Osteocyte (in vitro differentiated cells): ENCODE measurements at places on chromosomes 1 and 21.

DNA sequence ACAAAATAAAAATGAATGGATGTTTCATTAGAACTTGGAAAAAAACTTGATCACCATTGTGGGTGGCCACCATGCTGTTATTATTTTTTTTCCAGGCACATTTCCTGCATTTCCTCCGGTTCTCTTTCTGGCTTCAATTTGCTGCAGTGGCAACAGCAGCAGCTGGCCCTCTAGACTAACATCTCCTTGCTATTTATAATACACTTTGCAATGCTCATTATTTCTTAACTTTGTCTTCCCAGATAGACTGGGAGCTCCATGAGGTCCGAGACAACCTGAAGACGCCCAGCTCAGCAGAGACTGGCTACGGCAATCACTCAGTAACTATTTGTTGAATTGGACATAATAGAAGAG is 53.4 kb upstream of the ATP5PO start:
- no peak for DNase-seq

GRCh38 chr1:155083865-155084721 is 5.5 kb downstream of the EFNA3 start:
- DNase-seq: no peak

DNA sequence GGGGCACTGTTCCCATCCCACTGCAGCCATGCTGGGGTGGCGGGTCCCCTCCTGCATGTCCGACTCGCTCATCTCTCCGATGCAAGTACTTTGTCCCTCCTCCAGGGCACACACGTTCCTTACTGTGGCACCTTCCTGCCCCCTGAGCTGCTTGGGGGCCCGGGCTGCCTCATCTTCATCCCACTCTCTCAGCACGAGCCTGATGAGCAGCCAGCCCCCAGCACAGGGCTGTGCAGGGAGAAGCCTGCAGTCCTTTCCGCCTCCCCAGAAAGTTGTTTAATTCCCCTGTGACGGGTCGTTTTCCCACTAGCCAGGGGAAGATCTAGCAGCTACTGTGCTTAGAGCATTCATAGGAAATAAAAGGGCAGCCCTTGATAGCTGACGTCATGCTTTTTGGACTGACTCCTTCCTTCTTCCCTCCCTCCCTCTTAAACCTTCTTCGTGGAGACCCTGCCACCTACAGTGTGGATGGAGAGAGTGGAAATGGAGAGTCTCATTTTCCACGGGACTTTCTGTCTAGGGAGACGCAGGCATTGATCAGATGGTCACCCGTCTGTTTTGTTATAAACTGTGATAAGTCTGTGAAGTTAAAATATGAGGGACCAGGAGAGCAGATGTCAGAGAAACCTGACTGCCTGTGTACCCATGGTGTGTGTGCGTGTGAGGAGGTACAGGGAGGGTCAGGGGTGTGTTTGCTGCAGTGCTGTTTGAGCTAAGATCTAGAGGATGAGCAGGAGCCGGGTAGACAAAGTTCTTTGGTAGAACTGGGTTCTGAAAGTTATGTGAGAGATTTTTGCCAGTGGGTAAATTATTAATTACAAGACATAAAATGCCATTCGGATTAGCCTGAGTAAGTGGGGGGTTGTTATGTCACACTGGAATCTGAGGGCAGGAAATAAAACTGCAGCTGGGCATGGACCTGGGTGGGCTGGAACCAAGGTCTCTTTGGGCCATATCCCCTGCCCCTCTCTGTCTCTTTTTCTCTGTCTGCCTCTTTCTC is 34.3 kb downstream of the GPR137B start:
- DNase-seq: no peak

- DNase-seq: no peak
Measured at GRCh38 chr1:39979654-39980053, 24.7 kb downstream of the MFSD2A start.

- no peak for DNase-seq
Measured at GRCh38 chr1:239803781-239804180, 287.9 kb upstream of the FMN2 start.

- DNase-seq: no peak
Measured at GRCh38 chr1:226332947-226333346, 24.0 kb upstream of the LIN9 start.

GRCh38 chr1:18386591-18386990 is 94.1 kb upstream of the KLHDC7A start:
- no peak for DNase-seq

- DNase-seq: no peak
Measured at GRCh38 chr1:181391301-181391900, 91.9 kb upstream of the CACNA1E start.

- peak; percentile 67 for DNase-seq
Measured at GRCh38 chr21:44582055-44582454, 1.7 kb upstream of the KRTAP10-5 start.

GRCh38 chr1:235545292-235545930 is 41.2 kb upstream of the B3GALNT2 start:
- DNase-seq: no peak

- DNase-seq: no peak
Measured at GRCh38 chr1:67748630-67749029, 63.6 kb downstream of the GADD45A start.

DNA sequence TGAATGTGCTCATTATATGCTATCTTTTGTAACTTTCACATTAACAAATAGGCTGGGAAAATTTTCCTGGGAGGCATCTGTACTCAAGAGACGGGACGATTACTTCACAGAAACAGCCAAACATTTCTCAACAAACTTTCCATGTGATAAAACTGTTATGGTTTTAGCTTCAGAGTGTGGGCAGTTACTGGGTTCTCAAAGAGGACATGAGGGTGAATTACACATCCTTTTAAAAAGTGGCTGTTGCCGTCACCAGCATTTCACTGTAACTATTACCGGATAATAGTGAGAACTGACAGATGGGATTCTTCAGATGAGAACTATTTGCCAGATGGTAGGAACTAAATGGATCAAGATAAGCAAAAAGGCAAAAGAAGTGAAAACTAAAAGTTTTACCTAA is 109.1 kb downstream of the APP start:
- DNase-seq: no peak

- DNase-seq: no peak
Measured at GRCh38 chr1:174149216-174149615, 10.1 kb upstream of the RABGAP1L start.

DNA sequence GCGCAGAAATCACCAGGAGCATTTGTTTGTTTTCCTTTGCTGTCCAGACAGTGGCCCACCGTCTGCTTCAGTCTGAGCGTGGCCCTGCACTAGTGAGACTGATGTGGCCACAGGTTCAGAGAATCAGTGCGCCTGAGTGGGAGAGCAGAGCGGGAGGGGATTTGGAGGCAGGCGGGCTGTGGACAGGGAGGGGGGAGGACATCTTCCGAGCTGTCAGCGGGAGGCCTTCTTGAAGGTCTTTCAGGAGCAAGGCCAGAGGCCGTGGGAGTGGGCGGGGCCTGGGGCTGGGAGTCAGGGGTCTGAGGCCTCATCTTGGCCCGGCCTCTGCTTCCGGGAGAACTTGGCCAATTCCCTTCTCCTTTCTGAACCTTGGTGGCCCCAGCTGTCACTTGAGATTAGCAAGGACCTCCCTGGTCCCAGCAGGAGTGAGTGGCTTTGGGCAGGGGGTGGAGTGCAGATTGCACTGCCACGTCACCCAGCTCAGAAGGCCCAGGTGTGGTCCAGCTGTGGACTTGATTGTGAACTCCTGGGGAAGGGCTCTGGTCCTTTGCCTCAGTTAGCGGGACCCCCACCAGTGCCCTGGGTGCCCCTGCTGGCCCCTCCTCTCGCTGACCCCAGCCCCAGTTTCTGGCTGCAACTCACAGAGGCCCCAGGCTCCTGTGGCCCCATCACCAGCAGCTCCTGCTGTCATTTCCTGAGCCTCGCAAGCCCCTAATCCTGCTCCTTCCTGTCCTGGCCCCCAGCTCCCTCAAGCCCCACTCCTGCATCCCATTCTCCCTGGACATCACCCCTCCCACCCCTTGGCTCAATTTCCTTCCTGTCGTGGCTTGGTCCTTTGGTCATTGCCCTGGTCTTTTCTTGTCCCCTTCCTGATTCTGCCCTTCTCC is 8.4 kb downstream of the TNFRSF1B start:
- DNase-seq: no peak

DNA sequence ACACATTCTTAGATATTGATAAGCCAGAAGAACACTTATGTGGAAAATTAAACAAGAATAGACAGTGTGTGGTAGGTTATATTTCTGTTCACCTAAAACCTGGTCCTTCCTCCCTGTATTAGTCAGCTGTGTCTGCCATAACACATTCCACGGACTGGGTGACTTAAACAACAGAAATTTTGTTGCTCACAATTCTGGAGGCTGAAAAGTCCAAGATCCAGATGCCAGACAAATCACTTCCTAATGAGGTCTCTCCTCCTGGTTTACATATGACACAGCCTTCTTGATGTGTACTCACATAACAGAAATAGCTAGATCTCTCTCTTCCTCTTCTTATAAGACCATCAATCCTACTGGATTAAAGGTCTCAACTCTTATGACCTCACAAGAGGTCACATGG is 25.7 kb downstream of the JMJD4 start:
- no peak for DNase-seq
